NCI-H446 (cell line): ENCODE measurements at places on chromosomes 6 and 20.
A peak's percentile ranks its signal among the peaks of the same experiment; 100 is the strongest.

DNA sequence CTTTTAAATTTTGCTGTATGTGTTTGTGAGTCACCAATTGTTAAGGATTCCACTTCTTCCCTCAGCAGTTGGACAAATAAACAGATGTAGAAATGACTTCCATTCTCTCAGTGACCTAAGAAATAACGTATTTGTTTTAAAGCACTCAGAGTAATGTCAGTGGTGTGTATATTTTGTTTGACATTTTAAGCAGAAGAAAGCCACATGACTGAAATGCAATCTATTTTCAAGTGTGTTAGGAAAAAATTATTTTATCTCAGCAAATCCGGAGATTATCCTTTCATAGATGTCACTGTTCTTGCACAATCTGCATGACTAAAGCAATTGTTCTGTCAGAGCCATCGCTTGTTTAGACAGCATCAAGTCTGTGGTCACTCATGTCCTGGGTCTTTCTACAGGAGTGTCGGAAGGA, 77.1 kb downstream of the JAG1 start:
- DNase-seq: no peak

DNA sequence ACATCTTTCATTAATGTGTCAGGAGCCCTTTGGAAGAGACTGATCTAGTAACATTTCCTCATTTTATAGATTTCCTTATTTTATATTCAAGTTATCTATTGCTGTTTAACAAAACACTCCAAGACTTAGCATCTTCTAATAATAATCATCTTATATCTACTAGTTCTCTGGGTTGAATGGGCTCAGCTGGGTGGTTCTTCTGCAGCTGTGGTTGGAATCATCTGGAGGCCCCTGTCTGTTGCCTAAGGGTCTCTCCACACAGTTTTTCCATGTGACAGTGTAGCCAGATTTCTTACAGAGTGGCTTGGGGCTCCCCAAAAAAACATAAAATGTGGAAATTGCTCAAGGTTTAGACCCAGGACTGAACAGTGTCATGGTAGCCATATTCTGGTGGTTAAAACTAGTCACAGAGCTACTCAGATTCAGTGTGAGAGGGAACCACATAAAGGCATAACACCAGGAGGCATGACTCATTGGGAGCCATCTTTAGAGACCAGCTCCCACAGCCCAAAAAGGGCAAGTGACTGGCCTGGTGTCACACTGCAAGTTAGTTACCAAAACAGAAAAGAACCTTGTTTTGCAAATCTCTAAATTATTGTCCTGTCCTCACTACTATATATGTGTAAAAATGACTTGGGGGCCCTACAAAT, 11.5 kb downstream of the SLC2A10 start:
- no peak for DNase-seq

DNA sequence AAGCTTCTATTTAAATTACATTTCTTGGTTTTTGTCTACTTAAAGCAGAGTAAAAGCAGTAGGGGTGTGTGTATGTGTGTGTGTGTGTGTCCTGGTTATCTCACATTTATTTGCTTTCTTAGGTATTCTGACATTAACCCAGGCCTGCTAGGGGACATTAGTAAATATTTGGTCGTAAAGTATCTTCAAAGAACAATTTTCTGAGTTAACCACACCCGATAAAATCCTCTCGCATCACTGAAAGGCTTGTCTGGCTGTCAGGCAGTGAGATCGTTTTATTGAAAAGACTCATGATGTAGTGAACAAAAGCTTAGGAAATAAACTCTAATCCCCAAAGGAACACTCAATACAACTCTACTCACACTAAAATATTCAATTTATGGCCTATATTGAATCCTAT, 77.9 kb downstream of the ZNF217 start:
- no peak for DNase-seq

- no peak for DNase-seq
Measured at GRCh38 chr6:4603291-4603690, 172.9 kb upstream of the CDYL start.

- peak; percentile 41 for DNase-seq
Measured at GRCh38 chr6:135901774-135902524, 50.4 kb downstream of the PDE7B start.

DNA sequence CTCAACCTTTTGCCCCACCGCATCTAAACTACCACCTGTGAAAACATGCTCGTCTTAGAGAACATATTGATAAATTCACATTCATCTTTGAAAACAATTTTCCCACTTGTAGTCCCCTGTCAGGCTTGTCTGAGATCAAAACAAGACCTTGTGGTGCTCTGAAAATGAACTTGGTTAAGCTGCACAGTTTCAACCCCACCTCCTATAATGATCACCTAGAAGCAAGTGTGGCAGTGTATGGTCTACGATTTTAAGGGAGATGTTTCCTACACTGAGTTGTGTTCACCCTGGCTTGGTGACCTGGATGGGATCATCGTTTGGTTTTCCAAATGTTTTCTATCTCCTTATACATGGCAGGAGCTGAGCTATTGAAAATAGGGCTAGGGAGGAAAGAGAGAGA, 539.4 kb downstream of the DOK5 start:
- no peak for DNase-seq

GRCh38 chr6:157962601-157963302, 18.9 kb upstream of the SYNJ2 start:
- DNase-seq: no peak

DNA sequence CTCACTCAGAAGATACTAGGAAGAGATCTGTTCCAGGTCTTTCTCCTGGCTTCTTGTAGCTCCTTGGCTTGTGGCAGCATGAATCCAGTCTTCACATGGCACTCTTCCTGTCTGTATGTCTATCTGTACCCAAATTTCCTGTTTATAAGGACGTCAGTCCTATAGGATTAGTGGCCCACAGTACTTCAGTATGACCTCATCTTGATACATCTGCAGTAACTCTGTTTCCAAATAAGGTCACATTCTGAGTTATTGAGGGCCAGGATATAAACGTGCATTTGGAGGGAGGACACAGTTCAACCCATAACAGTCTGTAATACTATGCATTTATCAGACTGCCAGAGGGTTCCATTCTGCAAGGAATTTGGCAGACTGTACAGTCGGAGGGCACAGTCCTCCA, 57.6 kb upstream of the DYNLRB1 start:
- DNase-seq: no peak

GRCh38 chr20:17885544-17885943, 83.0 kb downstream of the SNX5 start:
- DNase-seq: no peak

- DNase-seq: no peak
Measured at GRCh38 chr6:45148278-45148677, 179.9 kb upstream of the RUNX2 start.

GRCh38 chr20:11976966-11977365, 59.3 kb downstream of the BTBD3 start:
- DNase-seq: no peak

- no peak for DNase-seq
Measured at GRCh38 chr20:49914310-49915117, 815 bp downstream of the SPATA2 start.

- DNase-seq: no peak
Measured at GRCh38 chr20:53179749-53180148, 207.6 kb downstream of the TSHZ2 start.

DNA sequence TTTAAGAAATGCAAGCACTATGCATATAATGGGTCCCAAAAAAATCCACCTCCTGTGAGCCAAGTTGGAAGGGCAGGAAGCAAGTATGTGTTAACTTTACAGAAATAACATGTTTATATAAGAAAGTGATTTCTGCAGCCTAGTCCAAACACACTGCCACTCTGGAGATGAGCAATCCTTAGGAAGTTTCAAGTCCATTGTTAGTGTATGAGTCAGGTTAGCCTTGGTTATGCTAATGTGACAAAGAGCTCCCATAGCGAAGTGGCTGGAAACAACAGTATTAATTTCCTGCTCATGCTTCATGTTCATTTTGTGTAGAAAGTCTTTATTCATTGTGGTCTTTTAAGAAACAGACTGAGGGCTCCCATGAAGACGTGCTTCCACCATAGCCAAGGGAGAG, 121.4 kb downstream of the TBXT start:
- DNase-seq: no peak

DNA sequence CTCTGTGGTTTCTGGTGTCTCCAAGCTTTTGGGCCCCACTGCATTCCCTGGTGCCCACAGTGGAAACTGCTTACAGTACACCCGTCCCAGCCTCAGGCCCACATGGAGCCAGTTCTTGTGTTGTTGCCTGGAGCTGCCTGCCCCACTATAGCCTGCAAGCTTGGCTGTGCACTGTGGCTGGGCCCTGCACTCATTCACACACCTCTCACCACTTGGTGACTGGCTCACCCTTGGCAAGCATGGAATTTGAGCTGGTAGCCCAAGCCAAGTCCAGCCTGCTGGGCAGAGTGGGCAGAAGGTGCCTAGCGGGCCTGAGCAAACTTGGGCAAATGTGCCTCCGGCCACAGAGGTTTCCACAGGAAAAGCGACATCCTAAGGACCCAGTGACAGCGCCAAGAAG, 472.3 kb downstream of the MMUT start:
- DNase-seq: no peak

DNA sequence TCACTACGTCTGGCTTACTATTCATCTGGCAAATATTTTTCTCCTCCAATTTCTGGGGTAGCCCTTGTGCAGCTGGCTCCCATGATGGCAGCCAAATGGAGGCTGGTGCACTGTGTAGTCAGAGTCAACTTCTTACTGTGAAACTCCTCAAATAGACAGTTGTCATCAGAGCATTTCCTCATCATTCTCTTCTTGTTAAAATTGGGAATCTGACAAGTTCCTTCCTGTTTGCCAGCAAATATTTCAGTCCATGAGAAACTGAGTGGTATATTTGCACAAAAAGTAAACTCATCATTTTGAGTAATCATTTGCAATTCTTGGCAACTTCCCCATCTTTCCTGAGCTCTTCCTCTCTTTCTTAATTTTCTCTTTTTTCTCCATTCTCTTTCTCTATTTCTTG, 394.9 kb upstream of the RGS17 start:
- DNase-seq: no peak

DNA sequence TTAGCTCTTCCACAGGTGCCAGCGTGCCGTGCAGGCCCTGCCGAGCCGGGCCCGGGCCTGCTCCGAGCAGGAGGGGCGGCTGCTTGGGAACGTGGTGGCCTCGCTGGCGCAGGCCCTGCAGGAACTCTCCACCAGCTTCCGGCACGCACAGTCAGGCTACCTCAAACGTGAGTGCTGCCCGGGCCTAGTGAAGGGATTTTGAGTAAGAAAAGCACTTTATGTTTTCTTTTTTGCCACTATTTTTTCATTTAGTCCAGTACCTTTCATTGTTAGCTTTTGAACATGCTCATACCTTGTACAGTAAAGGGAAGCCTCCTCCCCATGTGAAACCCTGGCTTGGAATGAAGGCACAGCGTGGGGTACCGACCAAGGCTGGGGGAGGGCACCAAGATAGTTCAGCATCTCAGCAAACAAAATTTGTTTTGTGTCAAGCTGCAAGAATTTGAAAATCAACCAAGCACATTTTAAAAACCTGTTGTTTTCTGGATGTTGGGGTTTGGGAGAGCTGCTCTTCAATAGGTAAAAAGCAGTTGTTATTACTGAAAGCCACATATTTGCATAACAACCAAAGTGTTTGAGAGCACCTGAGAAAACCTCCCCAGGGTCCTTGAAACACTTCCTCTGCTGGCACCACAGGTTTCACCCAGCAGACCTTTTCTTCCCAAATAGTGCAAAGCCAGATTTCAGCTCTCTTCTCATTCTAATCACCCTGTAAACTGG, 18.4 kb downstream of the STX16 start:
- no peak for DNase-seq

- no peak for DNase-seq
Measured at GRCh38 chr6:121651420-121651819, 216.0 kb downstream of the GJA1 start.

- DNase-seq: no peak
Measured at GRCh38 chr6:143313163-143313562, 137.3 kb downstream of the ADAT2 start.

GRCh38 chr6:136487759-136488425, 62.3 kb downstream of the MAP7 start:
- no peak for DNase-seq

GRCh38 chr6:16409531-16410441, 171.4 kb downstream of the GMPR start:
- peak; percentile 88 for DNase-seq

DNA sequence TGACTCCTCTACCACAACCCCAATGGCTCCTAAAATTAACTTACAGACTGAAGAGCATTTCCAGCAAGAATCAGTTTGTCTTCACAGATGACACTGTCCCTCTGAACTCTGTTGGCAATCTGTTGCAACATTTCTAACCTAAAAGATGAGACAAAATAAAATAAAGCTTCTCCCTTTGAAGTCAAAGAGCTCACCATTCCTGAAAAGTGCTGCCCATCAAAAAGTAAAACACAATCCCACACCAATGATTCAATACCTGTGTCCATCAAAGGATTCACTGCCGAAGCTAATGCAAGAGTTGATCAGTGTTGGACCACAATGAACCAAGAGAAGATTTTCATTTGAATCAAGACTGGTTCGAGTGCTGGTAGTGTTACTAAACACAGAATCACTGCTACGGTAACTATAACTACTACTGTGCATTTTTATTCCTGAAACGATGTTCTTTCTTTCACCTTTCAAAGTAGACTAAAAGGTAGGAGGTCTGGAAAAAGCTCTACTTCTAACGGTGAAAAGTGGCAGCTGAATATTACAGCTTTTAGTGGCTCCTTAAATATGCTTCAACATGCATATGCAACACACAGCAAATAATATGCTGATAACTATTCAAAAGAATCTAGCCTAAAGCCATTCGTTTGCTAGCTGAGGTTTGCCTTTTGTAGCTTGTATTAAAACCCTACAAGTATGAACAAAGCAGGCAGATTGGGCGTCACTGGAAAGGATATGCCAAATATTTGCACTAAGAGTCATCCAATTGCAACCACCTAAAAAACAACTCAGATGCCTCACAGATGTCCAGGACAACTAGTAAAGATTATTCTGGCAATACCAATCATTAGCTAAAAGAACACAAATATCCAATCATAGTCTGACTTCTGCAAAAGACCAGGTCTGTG, at the start of gene DST:
DST (minus strand) TSS at position 524 of the 896 bp plus-strand sequence.
- DNase-seq: peak; percentile 41

DNA sequence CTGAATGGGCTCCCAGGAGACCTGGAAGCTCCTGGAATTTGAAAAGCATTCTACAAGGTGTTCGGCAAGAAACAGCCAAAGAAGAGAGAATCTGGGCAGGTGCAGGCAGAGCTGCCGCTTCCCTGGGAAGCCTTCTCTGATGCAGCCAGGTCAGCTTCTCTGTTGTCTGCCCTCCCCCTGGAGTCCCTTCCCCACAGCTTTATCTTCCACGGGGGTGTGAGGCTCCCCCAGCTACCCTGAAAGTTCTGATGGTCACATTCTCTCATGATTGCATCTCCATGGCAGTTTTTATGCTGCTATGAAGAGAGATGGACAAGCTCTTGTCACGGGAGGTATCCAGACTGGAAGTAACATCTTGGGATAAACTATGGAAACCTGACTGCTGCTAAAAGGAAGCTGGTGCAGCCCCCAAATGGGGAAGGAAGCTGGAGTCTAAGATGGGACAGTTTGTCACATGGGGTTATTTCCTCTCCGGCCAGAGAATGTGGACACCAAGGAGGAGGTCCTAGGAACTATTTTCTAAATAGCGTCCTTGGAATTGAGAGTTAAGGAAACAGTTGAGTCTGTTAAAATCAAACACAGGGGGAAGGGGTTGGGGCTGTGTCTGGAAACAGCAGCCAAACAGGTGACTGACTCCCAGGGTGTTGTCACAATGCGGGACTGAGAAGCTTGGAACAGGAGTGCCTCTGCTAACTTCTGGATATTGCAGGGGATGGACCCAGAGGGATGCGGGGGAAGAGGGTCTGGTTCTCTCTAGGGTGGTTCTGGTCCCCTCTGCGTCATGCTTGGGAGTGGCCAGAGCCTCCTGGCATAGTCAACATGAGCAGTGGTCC, 91.1 kb downstream of the ASXL1 start:
- DNase-seq: no peak

GRCh38 chr20:47117773-47118172, 223.1 kb downstream of the EYA2 start:
- DNase-seq: no peak
